Activated CD4-positive, alpha-beta T cell treated with anti-CD3 and anti-CD28 coated beads, Interleukin-2, amount 10 ng/mL, durations not matched to agents 24 days and 14 days (primary cell): ENCODE measurements at places on chromosomes 1 and 21. TPM values are rescaled to one million over a fixed set of nuclear protein-coding genes. Genes with fewer than 3 reads are reported as not detected.

DNA sequence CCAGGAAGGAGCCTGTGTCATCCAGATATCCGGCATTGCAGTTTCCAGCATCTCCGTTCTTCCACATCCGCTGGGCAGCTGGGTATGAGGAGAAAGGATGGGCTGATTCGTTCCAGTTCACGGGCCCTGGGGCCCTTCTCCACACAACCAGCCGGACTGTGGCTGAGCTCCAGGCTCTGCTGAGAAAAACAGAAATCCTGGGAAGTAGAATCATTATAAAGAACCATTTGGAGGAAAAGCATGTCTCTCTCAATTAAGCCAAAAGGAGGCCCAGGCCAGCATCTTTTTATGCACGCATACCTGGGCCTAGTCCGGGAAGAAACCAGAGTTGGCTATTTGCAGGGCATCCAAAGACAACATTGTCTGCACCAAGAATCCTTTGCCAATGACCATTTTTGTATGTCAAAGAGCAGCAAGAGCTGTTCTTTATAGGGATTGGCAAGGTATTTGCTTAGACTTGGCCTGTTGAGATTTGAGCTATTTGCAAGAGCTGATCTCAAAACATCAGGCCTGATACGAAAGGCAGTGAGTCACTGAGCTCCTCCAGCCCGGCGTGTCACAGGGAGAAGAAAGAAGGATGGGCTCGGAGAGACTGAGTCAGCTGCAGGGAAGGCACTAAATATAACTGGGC lies 84.9 kb upstream of the ARHGEF16 start:
- H3K27me3 ChIP-seq: no peaks in the 10 kb centered on the region
- H3K36me3 ChIP-seq: no peaks in the 10 kb centered on the region

DNA sequence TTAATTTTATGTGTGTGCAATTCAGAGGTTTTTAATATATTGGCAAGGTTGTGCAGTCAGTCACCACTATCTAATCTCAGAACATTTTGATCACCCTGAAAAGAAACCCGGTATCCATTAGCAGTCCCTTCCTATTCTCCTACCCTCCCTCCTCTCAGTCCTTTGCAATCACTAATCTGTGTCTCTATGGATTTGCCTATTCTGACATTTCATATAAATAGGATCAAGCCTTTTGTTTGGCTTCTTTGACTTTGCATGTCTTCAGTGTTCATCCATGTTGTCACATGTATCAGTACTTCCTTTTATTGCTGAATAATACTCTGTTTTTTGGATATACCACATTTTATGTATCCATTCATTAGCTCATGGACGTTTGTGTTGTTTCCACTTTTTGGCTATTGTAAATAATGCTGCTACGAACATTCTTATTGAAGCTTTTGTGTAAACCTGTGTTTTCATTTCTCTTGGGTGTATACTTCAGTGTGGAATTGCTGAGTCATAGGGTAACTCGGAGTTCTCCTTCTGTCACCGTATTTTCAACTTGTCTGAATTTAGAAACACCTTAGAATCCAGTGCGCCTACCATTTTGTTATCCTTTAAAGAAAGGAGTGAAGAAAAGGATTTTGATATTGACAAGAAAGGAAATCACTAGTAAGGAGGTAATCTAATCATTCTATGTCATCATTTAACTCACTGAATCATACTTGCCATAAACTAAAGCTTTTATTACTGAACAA lies 3.4 kb downstream of the CEP85 start:
- peaks cover 4% of the 10 kb centered on the region for H3K27me3 ChIP-seq
- no peak for DNase-seq
- peaks cover 32% of the 10 kb centered on the region for H3K4me1 ChIP-seq
- H3K4me3 ChIP-seq: peak overlapping the region; percentile 43
- peaks cover 21% of the 10 kb centered on the region for H3K36me3 ChIP-seq
- H3K27ac ChIP-seq: no peak overlapping the region

- H3K4me3 ChIP-seq: peak overlapping the region; percentile 64
- peak; percentile 74 for DNase-seq
- H3K27me3 ChIP-seq: no peaks in the 10 kb centered on the region
- H3K4me1 ChIP-seq: peaks cover 86% of the 10 kb centered on the region
- H3K27ac ChIP-seq: peak overlapping the region; percentile 99
- peaks cover 31% of the 10 kb centered on the region for H3K36me3 ChIP-seq
Observed at GRCh38 chr1:89606227-89606980, 26.5 kb upstream of the LRRC8C start.

DNA sequence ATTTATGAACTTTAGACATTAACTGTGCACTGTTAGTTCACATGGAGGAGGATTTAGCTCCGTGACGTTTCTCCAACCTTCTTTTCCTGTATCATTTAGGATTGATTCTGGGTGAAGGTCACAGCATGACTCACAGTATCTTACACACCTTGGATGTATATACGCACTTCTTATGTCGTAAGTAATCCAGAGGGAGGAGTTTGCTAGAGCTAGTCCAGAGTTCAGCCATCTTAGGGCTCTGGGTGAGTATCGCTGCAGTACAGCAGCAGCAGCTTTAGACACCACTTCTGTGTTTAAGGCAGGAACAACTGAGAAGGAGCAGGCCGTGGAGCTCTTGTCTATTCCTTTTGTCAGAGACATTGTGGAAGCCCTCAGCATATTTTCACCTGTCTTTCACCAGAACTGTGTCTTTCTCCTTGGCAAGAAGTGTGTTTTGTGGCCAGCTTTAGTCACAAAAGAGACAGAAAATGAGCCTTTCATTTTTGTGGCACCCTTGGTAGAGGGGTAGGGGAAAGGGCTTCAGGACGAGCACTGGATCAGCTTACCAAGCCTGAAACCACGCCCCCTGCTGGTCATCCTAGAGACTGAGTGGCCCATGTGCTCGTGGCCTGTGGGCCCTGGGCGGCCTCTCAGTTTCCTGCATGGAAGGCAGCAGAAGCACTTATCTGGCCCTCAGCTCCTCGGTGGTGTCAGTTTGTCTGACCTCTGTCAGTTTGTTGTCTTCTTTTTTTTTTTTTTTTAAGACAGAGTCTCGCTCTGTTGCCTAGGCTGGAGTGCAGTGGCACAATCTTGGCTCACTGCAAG lies 64.0 kb downstream of the ADARB1 start:
- peaks cover 14% of the 10 kb centered on the region for H3K4me1 ChIP-seq
- H3K27me3 ChIP-seq: no peaks in the 10 kb centered on the region
- peak; percentile 91 for DNase-seq

GRCh38 chr1:57281324-57281723 lies 142.5 kb downstream of the DAB1 start:
- H3K4me3 ChIP-seq: no peak overlapping the region
- no peak for DNase-seq

- peaks cover 5% of the 10 kb centered on the region for H3K4me1 ChIP-seq
- no peak overlapping the region for H3K27ac ChIP-seq
- H3K27me3 ChIP-seq: peaks cover 13% of the 10 kb centered on the region
- DNase-seq: no peak
Observed at GRCh38 chr21:24424776-24425175, 1182.5 kb downstream of the MRPL39 start.

The C1orf185 gene
- total RNA-seq: not detected in 2 replicates

The PDZK1 gene
- 0.16 TPM in 1 of 2 replicates, not detected in the other for total RNA-seq
